Panc1 (cell line): ENCODE measurements at places on chromosomes 2 and 18.

DNA sequence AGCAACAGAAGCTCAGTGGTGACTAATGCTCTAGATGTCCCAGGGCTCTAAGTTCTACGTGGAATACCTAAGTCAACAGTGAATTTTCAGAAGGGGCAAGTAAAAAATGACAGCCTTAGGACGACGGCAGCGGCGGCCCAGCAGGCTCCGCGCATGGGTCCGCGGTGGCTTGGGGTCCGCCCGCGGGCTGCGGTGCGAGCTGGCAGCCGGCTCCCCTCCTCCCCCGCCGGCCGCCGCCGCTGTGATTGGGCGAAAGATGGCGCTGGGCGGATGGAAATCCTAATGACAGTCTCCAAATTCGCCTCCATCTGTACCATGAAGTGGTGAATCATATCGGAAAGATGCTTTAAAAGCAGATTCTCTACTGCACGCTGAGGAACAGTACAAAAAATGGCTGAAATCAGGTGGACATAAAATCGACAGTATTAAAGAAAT lies 74.7 kb downstream of the HNRNPLL start:
- no peak for DNase-seq

- DNase-seq = no peak
Observed at GRCh38 chr18:22840606-22841144, 92.5 kb upstream of the RBBP8 start.

DNA sequence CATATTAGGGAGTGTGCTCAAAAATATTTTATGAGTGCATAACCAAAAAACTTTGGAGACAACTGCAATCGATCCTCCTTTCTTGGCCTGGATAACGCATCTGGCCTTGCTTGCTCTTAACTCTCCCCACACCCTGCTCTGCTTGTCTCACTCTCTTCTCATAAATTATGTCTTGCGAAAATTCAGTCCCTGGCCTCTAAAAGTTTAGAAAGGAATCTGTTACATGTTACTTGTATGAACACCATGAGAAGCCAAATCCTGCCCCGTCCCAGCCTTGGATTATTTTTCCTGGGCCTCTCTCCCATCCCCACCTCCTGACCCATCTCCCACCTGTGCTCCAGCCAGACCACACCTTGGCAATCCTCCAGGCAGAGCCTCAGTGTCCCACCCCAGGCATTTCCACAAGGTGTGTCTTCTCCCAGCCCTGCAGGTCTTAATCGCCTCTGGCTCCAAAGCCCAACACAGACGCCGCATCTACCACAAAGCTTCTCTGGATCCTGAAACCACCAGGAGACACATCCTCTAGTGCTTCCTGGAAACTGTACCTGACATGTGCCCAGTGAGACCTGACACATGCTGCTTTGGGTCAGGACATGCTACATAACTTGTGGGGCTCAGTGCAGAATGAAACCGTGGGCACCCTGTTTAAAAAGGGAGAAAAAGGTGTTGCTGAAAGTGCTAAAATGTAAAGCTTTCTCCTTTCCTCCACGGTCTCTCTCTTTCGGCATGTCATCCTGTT lies 99.6 kb upstream of the ST3GAL5 start:
- DNase-seq = no peak

DNA sequence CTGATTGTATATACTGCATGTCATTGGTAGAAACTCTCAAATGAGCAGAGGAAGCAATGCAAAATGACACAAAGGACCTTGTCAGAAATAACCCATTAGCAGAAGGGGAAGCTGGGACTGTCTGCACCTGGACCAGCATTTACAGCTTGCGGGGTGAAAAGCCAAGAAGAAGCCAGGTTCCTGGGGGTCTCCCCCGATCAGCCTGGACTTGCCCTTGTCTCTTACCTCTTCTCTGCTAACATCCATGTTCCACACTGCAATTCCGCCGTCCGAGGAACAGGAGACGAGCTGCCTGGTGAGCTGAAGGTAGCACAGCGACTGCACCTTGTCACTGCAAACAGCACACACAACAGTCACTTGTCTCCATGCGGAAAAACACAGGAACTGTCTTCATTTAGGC lies 51.1 kb downstream of the WDFY1 start:
- no peak for DNase-seq

GRCh38 chr18:80042785-80043184 lies 8.6 kb downstream of the RBFA start:
- no peak for DNase-seq

DNA sequence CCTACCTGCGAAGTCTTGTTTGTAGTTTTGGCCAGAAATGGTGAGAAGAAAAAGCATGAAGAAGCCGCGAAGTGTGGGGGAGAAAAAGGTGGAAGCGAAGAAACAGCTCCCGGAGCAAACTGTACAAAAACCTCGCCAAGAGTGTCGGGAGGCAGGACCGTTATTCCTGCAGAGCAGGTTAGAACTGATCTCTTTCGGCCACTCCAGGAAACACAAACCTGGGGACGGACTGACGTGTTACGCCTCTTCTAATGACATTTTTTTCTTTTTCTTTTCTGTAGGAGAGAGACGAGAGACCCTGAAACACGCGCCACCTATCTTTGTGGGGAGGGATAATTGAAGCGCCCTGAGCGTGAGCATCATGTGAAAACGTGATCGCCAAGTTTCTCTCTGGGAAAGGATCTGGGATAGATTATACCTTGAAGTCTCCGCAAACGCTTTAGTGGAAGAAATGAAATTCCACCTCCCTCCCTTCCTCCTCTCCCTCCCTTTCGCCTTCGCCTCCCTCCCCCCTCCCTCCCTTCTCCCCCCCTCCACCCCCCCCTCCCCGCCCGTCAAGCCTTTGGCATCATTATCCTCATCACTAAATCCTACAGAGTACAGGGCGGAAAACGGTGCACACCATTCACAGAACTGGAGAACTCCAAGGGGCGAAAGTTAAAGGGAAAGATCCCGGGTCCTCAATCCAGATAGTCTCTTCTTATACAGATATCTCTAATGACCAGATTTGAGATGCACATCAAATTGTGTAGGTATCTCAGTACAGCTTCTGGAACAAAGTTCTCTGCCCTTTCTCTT lies at the start of gene ZEB2:
Gene ZEB2, minus strand, starts transcription at position 186 of the 798 bp plus-strand sequence. CDS start 2,769 bp downstream, outside the sequence.
- DNase-seq = no peak

- DNase-seq = no peak
Observed at GRCh38 chr2:175227393-175227792, 45.9 kb upstream of the ATP5MC3 start.

GRCh38 chr2:71498261-71498701 lies 44.9 kb downstream of the DYSF start:
- peak; percentile 76 for DNase-seq

DNA sequence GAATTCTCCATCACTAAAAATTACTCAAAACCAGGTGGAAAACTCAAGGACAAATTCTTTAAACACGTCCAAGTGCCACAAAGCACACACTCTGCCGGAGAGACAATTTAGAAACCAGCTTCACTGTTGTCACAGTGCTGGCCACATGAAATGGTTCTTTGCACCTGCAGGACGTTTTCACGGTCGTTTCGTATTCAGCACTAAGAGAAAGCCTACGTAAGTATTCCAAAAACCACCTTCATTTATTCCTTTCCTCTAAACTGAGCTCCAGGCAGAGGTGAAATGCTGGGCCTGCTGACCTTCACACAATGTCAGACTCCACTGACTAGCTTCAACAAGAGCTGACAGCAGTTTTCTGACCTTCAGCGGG lies 680 bp downstream of the ATP5F1A start:
- no peak for DNase-seq

DNA sequence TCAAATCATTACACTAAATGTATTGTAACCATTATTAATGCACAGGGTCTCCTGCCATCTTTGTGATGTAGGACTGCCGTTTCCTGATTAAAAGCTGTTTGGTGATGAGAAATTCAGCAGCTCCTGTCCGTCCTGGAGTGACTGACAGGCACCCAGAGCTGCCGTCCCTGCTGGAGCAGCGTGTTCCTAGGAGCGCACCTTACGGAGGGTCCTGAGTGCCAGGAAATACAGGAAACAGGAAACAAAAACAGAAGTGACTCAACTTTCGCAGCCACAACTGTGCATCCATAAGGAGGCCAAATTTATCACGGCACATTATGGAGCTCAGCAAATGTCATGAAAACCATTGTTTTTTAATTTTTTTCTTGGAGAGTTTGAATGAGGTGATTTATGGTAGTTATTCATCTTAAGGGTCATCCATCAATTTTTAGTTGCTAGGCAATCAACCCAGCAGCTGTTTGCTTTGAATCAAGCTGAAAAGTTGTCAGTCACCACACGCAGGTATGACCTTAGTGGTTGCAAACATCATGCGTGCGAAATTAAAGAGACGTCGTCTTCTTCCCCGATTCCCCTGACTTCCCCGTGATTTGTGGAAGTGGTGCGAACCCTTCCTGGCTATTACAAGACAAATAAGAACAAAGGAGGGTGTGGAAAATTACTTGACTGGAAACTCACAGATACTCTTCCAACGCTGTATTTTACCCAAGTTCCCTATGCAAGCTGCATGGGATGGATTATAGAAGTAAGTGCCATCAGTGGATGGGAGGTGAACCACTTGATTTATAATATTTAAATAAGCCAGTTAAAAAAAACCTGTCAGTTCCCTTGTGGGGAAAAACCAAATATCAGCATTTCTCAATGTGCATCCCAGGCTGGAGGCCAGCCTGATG lies 19.8 kb downstream of the TSHZ1 start:
- no peak for DNase-seq

DNA sequence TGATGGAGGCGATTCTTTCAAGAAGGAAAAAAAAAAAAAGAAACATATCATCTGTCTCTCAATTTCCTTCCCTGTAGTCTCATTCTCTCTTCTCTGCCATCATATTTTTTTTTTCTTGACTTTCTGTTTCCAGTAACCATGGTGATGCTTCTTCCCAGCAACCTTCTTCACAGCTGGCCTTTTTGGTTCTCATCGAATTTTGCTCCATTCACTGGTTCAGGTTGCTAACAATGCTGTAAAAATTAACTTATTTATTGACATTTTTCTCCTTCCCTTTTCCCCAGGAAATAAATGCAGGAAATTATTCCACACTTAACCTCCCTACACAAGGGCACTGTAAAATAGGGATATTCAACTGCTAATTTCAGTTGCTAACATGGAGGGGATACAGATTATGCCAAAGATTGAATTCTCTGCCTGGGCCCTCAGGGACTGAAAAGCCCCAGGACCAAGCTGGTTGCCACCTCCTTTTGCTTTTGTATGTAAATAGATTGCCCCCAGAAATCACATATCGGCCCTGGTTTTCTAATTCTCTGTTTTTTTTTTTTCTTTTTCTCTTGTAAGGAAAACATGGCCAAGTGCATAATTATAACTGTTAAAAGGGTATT lies 154.7 kb downstream of the MAP2 start:
- no peak for DNase-seq

GRCh38 chr2:236767941-236768340 lies 198.3 kb downstream of the ACKR3 start:
- no peak for DNase-seq

- DNase-seq = no peak
Observed at GRCh38 chr18:77658751-77659448, 409.3 kb downstream of the GALR1 start.

DNA sequence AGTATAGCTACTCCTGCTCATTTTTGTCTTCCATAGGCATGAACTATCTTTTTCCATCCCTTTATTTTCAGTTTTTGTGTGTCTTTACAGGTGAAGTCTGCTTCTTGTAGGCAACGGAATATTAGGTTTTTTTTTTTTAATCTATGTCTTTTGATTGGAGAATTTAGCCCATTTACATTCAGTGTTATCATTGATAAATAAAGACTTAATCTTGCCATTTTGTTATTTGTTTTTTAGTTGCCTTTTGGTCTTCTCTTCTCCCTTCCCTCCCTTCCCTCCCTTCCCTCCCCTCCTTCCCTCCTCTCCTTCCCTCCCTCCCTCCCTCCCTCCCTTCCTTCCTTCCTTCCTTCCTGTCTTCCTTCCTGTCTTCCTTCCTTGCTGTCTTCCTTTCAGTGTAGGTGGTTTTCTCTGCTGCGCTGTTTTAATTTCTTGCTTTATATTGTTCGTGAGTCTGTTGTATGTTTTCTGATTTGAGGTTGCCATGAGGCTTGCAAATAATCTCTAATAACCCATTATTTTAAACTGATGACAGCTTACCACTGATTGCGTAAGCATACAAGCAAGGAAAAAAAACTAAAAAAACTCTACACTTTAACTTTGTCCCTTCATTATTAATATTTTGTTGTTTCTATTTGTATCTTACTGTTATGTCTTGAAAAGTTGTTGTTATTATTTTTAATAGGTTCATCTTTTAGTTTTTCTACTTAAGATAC lies 353.8 kb downstream of the PARD3B start:
- DNase-seq = no peak

- no peak for DNase-seq
Observed at GRCh38 chr2:8149007-8149405, 532.9 kb upstream of the ID2 start.

DNA sequence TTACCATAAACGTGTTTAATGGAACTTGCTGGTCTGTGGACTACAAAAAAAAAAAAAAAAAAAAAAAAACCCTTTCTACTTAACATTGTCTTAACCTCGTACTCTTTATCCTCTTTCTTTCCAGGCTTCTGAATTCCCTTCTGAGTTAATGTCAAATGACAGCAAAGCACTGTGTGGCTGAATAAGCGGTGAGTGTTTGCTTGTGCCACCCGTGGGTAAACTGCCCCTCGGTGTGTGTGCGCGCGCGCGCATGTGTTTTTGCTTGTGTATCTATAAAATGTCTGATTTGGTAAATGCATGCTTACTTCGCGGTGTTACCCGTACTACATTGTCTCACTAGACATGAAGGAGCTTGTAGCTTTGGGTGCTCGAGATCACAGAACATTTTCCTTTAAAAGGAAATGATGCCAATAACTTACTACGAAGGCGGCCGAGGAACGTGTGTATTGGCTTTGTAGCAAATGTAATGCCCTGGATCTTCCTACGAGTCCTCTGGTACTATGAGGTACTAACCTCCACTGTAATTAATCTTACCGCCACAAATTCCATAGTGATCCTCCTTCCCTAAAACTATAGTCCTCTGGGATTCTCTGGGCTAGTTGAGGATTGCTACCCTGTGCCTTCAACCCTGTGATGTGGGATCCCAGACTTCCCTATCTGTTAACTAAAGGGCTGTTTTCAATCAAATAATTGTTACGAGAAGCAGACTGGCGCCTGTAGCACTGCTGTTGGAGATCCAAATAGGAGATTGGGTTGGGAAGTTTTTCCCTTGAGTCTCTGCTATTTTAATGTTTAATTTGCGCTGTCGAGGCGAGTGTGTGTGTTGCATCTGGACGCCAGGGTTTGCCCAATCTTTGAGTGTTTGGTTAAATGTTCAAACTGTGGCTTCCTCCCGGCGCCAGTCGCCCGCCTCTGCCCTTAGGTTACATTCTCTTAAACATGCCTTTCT lies 1.1 kb downstream of the ID2 start:
- DNase-seq = no peak

- no peak for DNase-seq
Observed at GRCh38 chr18:72530622-72531021, 13.5 kb downstream of the CBLN2 start.

GRCh38 chr2:75287624-75288316 lies 88.5 kb upstream of the TACR1 start:
- DNase-seq = no peak

- DNase-seq = no peak
Observed at GRCh38 chr2:67930156-67930555, 132.6 kb downstream of the C1D start.

- no peak for DNase-seq
Observed at GRCh38 chr2:53275743-53276142, 491.9 kb upstream of the CHAC2 start.
